Hematopoietic multipotent progenitor cell treated with erythropoietin and hydrocortisone succinate and interleukin-3 and kit ligand, for 8 days (in vitro differentiated cells): ENCODE measurements at places on chromosomes 12 and 14.

DNA sequence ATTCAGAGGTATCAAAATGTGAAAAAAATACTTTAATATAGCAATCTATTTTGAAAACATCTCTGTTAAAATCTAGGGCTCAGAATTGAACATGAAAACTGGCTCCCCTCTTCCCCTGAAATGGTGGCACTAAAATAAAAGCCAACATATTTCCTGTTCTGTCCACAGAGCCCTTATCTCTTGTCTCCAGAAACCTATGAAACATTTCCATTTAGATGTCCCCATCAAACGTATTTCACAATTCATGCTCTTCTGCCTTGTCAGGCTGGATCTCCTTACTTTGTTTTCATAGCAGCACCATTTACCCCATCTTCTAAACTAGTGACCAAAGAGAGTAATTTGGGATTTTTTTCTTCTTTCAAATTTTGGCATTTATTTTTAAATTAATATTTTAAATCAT is 42.4 kb downstream of the PDE3A start:
- peak; percentile 83 for DNase-seq

DNA sequence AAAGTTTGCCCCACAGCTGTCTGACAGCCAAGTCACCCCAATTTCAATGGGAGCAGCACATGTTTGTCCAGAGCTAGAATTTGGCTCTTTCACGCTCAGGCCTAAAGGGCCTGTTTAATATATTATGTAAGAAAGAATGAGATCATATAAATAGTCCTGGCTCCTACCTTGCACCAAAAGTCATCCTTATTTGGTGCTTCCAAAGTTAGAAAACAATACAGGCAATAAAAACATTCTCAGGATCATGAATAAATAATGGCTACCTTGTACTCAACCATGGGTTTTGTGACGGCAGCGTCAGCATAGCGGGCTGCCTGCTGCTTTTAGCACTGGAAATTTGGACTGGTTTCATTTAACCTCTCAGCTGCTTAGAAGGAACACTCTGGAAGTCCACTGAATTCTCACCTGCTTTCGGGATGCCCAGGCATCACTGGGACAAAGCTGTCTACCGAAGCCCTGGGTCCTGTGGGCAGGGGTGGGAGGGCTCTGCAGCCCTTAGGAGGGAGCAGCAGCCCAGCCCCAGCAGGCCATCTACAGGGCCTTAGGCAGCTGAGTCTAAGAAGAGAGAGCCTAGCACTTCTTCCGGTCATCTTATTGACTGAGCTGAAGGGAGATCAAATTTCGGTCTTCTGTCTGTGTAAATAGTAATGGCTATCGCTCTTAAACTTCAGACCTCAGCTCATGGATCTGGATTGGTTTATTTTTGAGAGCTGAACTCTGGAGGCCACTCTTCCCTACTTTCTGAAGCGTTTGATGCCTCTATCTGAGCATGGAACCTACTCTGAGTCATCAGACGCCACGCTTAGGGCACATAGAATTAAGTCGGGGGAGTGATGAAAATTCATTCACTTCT is 106.5 kb downstream of the SAMD4A start:
- DNase-seq, result no peak

DNA sequence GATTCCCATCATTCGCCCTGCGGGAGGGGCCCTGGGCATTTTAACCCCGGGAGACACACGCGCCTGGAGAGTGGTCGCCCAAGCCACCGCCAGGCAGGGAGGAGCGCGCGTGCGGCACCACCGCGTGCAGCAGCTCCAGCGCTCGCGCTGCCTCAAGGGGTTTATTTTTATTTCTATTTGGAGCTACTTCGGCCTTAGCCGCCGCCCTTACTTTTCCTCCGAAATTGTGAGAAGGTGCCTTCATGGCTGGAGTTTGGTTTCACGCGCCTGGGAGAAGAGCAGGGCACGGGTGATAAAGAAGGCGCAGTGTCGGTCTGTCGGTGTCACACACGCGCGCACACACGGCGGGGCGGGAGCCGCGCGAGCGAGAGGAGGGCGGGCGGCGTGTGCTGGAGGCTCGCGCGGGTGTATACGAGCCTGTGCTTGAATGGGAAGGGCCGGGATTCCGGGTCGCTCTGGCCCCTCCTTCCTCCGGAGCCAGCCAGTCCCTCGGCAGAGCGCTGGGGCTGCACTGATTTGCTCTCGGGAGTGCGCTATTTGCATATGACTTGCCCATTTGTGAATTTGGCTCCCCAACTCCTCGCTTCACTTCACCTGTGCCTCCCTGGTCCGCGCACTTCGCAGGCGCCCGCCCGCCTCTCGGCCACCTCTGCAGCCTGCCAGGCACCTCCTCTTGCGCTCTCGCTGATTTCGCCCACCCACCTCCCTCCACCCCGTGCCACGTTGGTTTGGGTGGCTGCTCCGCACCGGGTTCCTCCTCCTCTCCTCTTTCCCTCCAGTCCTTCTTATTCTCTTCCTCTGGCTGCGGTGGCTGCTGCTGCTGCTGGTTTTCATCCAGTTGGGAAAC is 932.3 kb downstream of the DIO2 start:
- DNase-seq, result peak; percentile 32

DNA sequence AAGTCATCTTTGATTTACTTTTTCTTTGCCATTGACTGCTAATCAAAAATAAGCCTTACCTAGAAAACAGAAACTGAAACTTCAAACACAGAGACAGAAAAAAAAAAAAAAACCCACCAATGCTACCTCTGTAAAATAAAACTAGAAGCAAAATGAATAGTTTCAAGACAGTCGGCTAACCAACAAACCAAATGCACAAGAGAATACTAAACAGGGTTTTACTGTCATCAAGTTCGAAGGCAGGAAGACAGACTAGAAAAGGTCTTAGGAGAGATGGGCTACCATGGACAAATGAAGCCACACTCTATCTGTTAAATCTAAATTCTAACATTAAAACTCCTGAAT is 59.5 kb downstream of the SEL1L start:
- no peak for DNase-seq

GRCh38 chr14:36947362-36947761 is 225.0 kb downstream of the SLC25A21 start:
- no peak for DNase-seq

- no peak for DNase-seq
These were observed 4.4 kb upstream of the HELB start for GRCh38 chr12:66297923-66298322.

DNA sequence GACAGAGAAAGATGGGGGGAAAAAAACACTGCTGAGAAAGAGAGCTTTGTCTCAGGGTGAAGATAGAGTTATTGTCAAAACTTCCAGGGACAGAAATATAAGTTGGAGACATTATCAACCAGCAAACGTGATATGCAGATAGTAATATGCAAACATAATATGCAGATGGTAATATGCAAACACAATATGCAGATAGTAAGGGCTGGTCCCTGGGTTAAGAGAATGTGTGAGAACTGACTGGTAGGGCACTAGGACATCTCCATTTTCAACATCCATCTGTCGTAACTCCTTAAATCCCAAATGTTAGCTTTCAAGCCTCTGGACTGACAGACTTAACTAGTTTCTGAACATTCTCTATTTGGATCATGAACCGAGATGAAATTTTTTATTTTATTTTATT is 32.2 kb downstream of the SNRPF start:
- DNase-seq, result no peak
